Stimulated activated memory B cell treated with anti-CD40 and anti-IgM and Interleukin-4, amounts not matched to agents 10 μg/mL and 1 μg/mL and 100 μg/mL, for 72 hours (primary cell): ENCODE measurements at places on chromosomes 16 and 17.

DNA sequence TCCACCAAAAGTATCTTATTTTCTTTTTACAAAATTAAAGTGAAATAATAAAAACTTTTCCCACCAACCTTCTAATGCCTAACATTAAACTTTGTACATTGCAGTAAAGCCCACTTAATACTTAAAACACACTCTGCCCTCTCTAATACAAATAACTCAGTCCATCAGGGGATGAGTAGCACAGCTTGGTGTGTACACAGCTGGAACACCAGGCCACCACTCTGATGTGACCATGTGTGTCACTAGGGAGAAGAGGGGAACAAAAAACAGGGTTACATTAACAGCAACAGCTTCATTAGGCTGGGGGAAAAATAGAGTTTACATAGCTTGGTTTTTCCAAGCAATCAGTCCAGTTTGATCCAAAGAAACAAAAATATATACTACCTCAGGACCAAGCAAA lies 295.0 kb downstream of the CEP112 start:
- ATAC-seq = no peak

- no peak for ATAC-seq
Measured at GRCh38 chr17:66535611-66536010, 233.2 kb downstream of the PRKCA start.

- no peak for ATAC-seq
Measured at GRCh38 chr16:330741-331140, 21.8 kb downstream of the AXIN1 start.

GRCh38 chr16:67396159-67397035 lies 3.1 kb upstream of the TPPP3 start:
- no peak for ATAC-seq

DNA sequence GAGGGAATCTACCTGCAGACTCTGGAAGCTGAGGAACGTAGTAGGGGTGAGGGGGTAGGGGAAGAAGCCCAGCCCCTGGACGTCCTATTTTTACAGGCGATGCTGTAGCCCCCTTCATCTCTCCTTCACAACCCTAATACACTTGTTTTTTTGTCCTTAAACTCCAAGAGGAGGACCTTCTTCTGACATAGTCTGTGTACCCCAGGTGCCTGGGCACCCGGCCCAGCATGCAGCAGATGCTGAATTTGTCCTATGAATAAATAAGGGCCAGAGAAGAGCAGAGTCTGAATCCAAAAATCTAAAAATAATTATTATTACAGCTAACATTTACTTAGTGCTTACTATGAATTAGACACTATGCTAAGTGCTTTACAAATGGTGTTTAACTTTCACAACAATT lies 5.1 kb downstream of the KIF18B start:
- ATAC-seq = no peak

- no peak for ATAC-seq
Measured at GRCh38 chr16:24844101-24845030, 1.4 kb upstream of the SLC5A11 start.
